Activated naive CD4-positive, alpha-beta T cell treated with anti-CD3 and anti-CD28 coated beads, Interleukin-2, amount 10 ng/mL, durations not matched to agents 5 hours and 36 hours (primary cell): ENCODE measurements at places on chromosomes 1 and 21. TPM values are rescaled to one million over a fixed set of nuclear protein-coding genes. Genes with fewer than 3 reads are reported as not detected.

Gene GALNT2
- total RNA-seq: 26.0 TPM

Gene PRR9
- not detected for total RNA-seq

Gene PODN
- total RNA-seq: not detected

Gene FAM110D
- not detected for total RNA-seq

Gene OR2T35
- not detected for total RNA-seq

Gene MAP3K7CL
- total RNA-seq: 6.9 TPM

Gene RGS16
- 4.2 TPM for total RNA-seq

Gene CD1D
- not detected for total RNA-seq

Gene NBPF10
- 2.1 TPM for total RNA-seq

Gene EEIG2
- total RNA-seq: 12.7 TPM

Gene SAMD11
- total RNA-seq: not detected

Gene ERICH3
- not detected for total RNA-seq

Gene REN
- total RNA-seq: not detected

Gene VANGL2
- total RNA-seq: not detected

Gene TTC34
- 1.8 TPM for total RNA-seq

Gene DMRTA2
- total RNA-seq: not detected

Gene ROR1
- total RNA-seq: not detected

Gene MYOG
- total RNA-seq: not detected

Gene CR2
- not detected for total RNA-seq

Gene GJB5
- not detected for total RNA-seq

Gene SPRR3
- total RNA-seq: not detected

Gene L1TD1
- total RNA-seq: not detected

Gene SORT1
- 3.5 TPM for total RNA-seq

Gene TGFB2
- not detected for total RNA-seq

Gene TRIM67
- not detected for total RNA-seq

Gene LCE1F
- not detected for total RNA-seq

Gene MTHFR
- total RNA-seq: 37.3 TPM

Gene SH2D5
- not detected for total RNA-seq

Gene SPATA6
- total RNA-seq: 0.78 TPM

Gene CFAP126
- not detected for total RNA-seq

Gene USH2A
- not detected for total RNA-seq

Gene KCNJ6
- total RNA-seq: not detected

Gene GBP6
- total RNA-seq: 0.40 TPM

Gene WNT9A
- 0.33 TPM for total RNA-seq

Gene ZMYND12
- total RNA-seq: 0.79 TPM

Gene TAS1R1
- not detected for total RNA-seq

Gene UCK2
- 16.9 TPM for total RNA-seq

Gene CAPN9
- not detected for total RNA-seq

Gene CATSPERE
- 0.58 TPM for total RNA-seq

Gene FGGY
- 5.0 TPM for total RNA-seq

Gene LEMD1
- total RNA-seq: 0.38 TPM

Gene PYHIN1
- 22.9 TPM for total RNA-seq

Gene URB2
- total RNA-seq: 11.6 TPM

Gene GIPC2
- total RNA-seq: 0.20 TPM

Gene G0S2
- 1.1 TPM for total RNA-seq

Gene DCST1
- not detected for total RNA-seq

Gene NIBAN1
- 29.0 TPM for total RNA-seq

Gene AIDA
- total RNA-seq: 70.4 TPM

Gene DISP3
- 1.8 TPM for total RNA-seq

Gene CENPF
- 134 TPM for total RNA-seq

Gene CSF1
- 23.0 TPM for total RNA-seq

Gene CFAP107
- not detected for total RNA-seq

Gene OR2L3
- not detected for total RNA-seq

Gene KRTAP21-2
- total RNA-seq: not detected

Gene C1orf146
- not detected for total RNA-seq

Gene HPCA
- total RNA-seq: 0.48 TPM

Gene OR2L2
- 0.08 TPM for total RNA-seq

Gene PLA2G2A
- not detected for total RNA-seq
